ENCODE measurements at places on chromosomes 6 and 20. TPM values are rescaled to one million over a fixed set of nuclear protein-coding genes. Genes with fewer than 3 reads are reported as not detected.

The PSMF1 gene
- total RNA-seq, result 114 TPM

- H3K36me3 ChIP-seq, result no peaks in the 10 kb centered on the region
- peak within 1 kb of the TSS; percentile 91 for H3K4me3 ChIP-seq
- H3K4me1 ChIP-seq, result peaks cover 13% of the 10 kb centered on the region
- DNase-seq, result peak; percentile 25
- H3K27me3 ChIP-seq, result no peaks in the 10 kb centered on the region
Observed at GRCh38 chr6:73262671-73263569, at the start of gene KHDC1. TSS of gene KHDC1 (minus strand) at chr6:73263196. CDS start at chr6:73242517, 20,679 bp downstream.

DNA sequence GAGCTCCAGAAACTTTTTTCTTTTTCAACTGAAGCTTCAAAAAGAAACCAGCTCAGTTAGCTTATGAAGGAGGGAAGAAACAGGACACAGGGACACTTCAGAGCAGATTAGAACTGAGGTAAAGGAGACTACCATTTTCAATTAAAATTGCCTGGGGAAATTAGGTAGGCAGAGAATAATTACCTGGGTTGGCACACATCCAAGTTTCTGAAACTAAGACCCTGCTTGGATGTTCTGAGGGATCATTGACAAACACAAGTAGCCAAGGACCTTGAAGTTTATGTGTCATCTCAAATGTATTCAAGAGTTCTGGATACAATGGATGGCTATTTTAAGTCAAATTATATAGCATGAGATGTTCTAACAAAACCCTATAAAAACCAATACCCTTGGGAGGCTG lies 137.6 kb downstream of the PLCB4 start:
- no peak overlapping the region for H3K27ac ChIP-seq
- H3K27me3 ChIP-seq, result no peaks in the 10 kb centered on the region
- H3K4me3 ChIP-seq, result no peak overlapping the region
- no peaks in the 10 kb centered on the region for H3K36me3 ChIP-seq

The NOTCH4 gene
- 0.60 TPM for total RNA-seq

The UNC5CL gene
- total RNA-seq, result 4.2 TPM

DNA sequence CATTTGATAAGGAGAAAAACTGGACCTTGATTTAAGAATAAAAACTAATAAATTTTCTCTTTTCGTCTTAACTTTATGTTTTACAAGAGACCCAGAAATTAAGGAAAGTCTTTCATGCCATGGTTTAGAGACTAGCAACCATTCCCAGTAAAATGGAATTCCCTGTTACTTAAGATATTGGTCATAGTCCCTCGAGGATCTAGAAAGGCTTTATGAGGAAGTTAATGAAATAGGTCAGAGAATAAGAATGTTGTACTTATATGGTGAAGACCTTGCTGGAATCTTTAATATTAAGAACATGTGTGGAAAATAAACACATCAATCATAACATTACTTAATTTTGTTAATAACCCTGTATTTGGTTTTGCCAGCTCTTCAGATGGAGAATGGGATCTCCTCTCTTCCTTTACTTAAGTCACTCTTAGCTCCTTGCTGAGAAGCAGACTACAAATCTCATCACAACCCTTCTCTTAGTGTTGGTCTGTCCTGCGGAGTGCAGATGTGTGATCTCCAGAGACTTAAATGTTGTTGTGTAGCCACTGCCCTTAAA lies 382.9 kb downstream of the QKI start:
- no peaks in the 10 kb centered on the region for H3K36me3 ChIP-seq
- DNase-seq, result no peak
- H3K27ac ChIP-seq, result no peak overlapping the region
- peaks cover 6% of the 10 kb centered on the region for H3K27me3 ChIP-seq

DNA sequence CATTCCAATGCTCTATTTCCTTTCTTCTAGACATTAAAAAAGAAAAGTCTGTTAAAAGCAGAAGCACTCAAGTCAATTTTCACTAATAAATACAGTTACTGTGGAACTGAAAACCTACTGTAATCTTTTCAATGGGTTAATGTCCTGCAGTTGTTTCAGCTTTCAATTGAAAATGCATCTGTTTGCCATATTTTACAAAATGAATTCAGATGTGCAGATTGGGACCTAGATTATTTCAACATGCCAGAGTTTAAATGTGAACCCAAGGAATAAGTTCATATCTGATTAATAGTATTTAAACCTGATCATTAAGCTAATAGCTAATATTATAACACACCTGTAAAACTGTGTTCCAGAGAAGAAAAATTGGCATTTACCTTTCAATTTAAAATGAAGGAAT lies 9.7 kb downstream of the SUPT3H start:
- H3K4me1 ChIP-seq, result peaks cover 3% of the 10 kb centered on the region
- no peak for DNase-seq
- H3K36me3 ChIP-seq, result peaks cover 7% of the 10 kb centered on the region
- H3K27ac ChIP-seq, result no peak overlapping the region

The FAXC gene
- total RNA-seq, result not detected

DNA sequence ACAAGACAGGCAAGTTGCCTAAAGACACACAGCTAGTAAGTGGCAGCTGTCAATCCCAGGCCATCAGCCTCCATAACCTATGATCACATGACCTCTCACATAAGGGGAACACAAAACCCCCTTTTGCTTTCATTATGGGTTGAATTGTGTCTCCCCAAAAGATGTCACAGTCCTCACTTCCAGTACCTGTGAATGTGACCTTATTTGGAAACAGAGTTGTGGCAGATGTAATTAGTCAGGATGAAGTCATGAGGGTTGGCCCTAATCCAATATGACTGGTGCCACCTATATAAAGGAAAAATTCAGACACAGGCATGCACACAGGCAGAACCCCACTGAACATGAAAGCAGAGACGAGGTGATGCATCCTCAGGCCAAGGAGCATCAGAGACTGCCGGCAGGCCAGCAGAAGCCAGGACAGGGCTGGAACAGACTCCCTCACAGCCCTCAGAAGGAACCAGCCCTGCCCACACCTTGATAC lies 33.6 kb downstream of the GFOD1 start:
- no peak for DNase-seq
- peak overlapping the region; percentile 86 for H3K4me3 ChIP-seq
- H3K27me3 ChIP-seq, result no peaks in the 10 kb centered on the region
- H3K36me3 ChIP-seq, result no peaks in the 10 kb centered on the region
- peak overlapping the region; percentile 93 for H3K27ac ChIP-seq
- H3K4me1 ChIP-seq, result peaks cover 22% of the 10 kb centered on the region

The PDE10A gene
- not detected for total RNA-seq

GRCh38 chr20:36339646-36340592 lies 33.8 kb downstream of the DLGAP4 start:
- H3K27me3 ChIP-seq, result peaks cover 44% of the 10 kb centered on the region
- peaks cover 3% of the 10 kb centered on the region for H3K36me3 ChIP-seq
- no peak overlapping the region for H3K4me3 ChIP-seq
- no peak for DNase-seq

The CTCFL gene
- total RNA-seq, result not detected

DNA sequence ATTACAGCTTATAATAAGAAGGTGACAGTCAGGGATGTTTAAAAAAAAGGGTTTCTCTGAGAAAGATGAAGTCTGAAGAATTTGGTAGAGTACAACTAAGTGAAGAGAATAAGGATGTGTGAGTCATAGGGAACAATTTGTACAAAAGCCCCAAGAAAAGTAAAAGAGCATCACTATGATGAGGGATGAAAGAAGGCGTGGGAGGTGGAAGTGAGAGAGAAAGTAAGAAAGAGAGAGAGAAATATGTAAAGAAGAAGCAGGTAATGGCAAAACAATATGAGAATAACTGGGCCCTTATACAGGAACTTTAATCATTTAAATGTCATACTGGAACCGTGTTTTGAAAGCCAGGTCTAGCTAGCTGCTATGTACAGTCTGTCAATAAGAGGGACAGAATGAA lies 179.4 kb downstream of the ASCC3 start:
- H3K4me3 ChIP-seq, result no peak overlapping the region
- no peaks in the 10 kb centered on the region for H3K4me1 ChIP-seq
- no peak overlapping the region for H3K27ac ChIP-seq
- H3K27me3 ChIP-seq, result no peaks in the 10 kb centered on the region

The PLG gene
- not detected for total RNA-seq

GRCh38 chr6:27495386-27496135 lies 22.7 kb upstream of the ZNF184 start:
- peaks cover 2% of the 10 kb centered on the region for H3K36me3 ChIP-seq
- H3K27ac ChIP-seq, result peak overlapping the region; percentile 5
- peaks cover 8% of the 10 kb centered on the region for H3K4me1 ChIP-seq
- peak overlapping the region; percentile 39 for H3K4me3 ChIP-seq
- peaks cover 45% of the 10 kb centered on the region for H3K27me3 ChIP-seq

DNA sequence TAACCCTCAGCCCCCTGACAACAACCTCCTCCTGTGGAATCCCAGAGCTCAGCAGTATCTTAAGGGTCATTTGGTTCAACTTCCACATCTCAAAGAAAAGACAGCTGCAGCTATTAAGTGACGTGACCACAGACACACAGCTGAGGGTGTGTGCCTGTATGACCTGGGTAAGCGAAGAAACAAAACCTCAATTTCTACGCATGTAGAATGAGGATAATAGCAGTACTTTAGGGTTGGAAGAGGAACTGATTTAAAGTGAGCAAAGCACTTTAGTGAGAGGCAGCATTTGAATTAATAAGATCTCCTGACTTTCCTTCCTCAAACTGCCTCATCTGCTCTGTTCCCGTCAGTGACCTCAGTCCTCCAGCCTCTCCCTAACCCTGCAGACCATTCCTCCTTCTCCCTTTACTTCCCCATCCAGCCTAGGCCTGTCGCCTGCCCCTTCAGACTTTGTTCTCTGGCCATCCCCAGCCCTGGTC lies 6.8 kb upstream of the ARMC2 start:
- no peak overlapping the region for H3K27ac ChIP-seq
- H3K4me3 ChIP-seq, result no peak overlapping the region
- H3K27me3 ChIP-seq, result peaks cover 8% of the 10 kb centered on the region
- DNase-seq, result no peak

The COX4I2 gene
- not detected for total RNA-seq

DNA sequence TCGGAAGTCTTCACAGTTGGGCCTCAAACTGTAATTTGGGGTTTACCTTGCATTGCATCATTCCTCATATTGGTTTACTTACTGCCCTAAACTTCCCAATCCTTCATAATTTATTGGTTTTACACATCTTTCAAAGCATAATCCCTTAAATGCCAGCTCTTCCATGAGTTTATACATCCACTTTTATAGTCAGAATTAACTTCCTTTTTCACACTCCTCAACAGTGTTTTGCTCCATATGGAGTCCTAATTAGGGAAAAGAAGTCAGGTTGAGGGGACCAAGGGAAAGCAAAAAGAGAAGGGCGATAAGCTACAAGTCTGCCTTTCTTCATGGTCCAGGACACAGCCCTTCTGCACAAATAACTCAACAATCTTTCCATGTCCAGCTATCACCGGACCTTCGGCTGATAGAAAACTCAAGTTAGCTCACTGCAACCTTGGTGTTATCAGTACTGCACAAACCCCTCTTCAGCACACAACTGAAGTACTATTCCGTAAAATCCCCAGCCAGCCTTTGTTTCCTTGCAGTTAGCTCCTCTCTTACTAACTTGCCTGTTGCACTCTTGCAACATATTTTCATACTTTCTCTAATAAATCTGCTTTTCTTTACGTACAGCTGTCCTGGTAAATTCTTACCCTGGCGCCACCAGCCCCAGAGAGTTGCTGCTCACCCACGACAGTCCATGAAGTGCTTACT lies 2.0 kb downstream of the EEF1E1 start:
- H3K36me3 ChIP-seq, result peaks cover 2% of the 10 kb centered on the region
- no peak for DNase-seq
- H3K27ac ChIP-seq, result no peak overlapping the region
- H3K4me3 ChIP-seq, result peak overlapping the region; percentile 33
- H3K4me1 ChIP-seq, result peaks cover 21% of the 10 kb centered on the region

The PAX1 gene
- total RNA-seq, result not detected

DNA sequence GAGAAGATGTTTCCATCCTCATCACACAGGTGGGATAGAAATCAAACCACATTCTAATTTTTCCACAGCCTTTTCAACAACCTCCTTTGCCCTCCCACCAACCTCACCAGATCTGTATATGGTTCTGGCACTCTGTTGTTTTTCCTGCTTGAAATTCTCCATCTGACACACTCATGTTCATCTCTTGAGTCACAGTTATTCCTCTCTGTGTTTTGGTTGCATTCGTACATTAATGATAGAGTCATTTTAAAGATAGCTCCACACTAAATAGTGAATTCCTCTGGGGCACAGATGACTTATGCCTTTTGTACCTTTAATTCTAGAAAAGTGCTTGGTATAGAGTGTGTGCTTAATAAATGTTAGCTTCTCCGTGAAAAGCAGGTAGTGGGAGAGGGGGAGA lies 1.4 kb upstream of the GCLC start:
- H3K4me3 ChIP-seq, result peak overlapping the region; percentile 31
- H3K27ac ChIP-seq, result no peak overlapping the region
- DNase-seq, result no peak
- no peaks in the 10 kb centered on the region for H3K36me3 ChIP-seq

GRCh38 chr6:9543649-9544048 lies 871.2 kb downstream of the TFAP2A start:
- H3K27me3 ChIP-seq, result no peaks in the 10 kb centered on the region
- no peak overlapping the region for H3K27ac ChIP-seq
- no peaks in the 10 kb centered on the region for H3K4me1 ChIP-seq
- no peak for DNase-seq

DNA sequence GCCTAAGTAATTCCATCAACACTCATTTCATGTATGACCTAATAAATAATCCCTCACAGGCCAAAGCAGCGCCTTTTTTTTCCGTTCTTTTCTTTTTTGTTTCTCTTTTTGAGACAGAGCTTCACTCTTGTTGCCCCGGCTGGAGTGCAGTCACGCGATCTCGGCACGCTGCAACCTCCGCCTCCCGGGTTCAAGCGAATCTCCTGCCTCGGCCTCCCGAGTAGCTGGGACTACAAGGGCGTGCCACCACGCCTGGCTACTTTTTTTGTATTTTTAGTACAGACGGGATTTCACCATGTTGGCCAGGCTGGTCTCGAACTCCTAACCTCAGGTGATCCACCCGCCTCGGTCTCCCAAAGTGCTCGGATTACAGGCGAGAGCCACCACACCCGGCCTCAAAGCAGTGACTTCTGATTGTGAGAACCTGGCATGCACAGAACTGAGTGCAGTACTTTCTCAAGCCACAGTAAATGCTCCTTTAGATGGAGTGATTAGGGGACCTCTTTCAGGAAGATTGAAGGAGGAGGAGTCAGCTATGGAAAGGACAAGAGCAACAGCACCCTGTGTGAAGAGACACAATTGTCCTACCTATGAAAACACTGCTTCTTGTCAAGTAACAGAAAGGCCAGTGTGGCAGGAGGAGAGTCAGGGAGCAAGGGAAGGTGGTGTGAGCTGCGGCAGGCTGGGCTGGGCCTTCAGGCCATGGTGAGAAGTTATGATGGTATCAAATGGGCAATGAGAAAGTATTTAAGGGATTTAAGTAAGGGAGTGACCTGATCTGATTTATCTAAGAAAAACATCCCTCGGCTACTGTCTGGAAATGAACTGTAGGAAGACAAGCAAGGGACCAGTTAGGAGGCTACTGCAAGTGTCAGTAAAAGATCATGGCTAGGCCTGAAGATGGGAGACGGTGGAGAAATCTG lies 1.7 kb upstream of the SCAF8 start:
- no peak for DNase-seq
- no peaks in the 10 kb centered on the region for H3K27me3 ChIP-seq
- peak overlapping the region; percentile 94 for H3K27ac ChIP-seq
- no peaks in the 10 kb centered on the region for H3K36me3 ChIP-seq
- H3K4me1 ChIP-seq, result peaks cover 16% of the 10 kb centered on the region

The CDH26 gene
- 0.37 TPM for total RNA-seq

GRCh38 chr6:161211380-161212035 lies 62.4 kb downstream of the AGPAT4 start:
- no peak for DNase-seq
- H3K36me3 ChIP-seq, result peaks cover 8% of the 10 kb centered on the region
- H3K27ac ChIP-seq, result no peak overlapping the region
- H3K4me1 ChIP-seq, result peaks cover 11% of the 10 kb centered on the region
